ENCODE measurements at places on chromosomes 7 and 10.

GRCh38 chr10:80015911-80016830 lies 62.3 kb upstream of the TMEM254 start:
- no peak for DNase-seq

DNA sequence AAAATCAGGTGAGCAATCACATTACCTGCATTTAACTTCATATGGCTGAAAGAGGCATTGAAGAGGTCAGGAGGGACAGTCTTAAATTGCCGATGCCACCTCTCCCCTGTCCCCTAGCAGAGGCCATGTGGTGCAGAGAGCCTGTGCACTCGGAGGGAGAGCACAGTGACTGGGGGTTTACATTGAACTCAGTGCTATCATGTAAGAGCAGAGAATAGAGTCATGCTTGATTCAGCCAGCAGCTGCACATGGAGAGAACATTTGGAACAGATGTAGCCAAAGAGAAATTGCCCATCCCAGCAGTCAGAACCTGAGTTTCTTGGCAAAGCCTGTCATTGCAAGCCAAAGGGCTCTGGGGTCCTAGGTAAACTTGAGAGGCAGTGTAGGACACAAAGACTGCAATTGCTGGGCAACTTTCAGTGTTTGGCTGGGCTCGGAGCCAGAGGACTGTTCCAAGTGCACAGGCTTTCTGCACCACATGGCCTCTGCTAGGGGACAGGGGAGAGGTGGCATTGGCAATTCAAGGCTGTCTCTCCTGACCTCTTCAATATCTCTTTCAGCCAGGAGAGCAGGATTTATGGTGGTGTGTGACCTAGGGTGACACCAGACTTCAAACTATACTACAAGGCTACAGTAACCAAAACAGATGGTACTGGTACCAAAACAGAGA lies 267.1 kb downstream of the REEP3 start:
- no peak for DNase-seq

GRCh38 chr7:120550494-120551048 lies 277.6 kb downstream of the KCND2 start:
- no peak for DNase-seq

DNA sequence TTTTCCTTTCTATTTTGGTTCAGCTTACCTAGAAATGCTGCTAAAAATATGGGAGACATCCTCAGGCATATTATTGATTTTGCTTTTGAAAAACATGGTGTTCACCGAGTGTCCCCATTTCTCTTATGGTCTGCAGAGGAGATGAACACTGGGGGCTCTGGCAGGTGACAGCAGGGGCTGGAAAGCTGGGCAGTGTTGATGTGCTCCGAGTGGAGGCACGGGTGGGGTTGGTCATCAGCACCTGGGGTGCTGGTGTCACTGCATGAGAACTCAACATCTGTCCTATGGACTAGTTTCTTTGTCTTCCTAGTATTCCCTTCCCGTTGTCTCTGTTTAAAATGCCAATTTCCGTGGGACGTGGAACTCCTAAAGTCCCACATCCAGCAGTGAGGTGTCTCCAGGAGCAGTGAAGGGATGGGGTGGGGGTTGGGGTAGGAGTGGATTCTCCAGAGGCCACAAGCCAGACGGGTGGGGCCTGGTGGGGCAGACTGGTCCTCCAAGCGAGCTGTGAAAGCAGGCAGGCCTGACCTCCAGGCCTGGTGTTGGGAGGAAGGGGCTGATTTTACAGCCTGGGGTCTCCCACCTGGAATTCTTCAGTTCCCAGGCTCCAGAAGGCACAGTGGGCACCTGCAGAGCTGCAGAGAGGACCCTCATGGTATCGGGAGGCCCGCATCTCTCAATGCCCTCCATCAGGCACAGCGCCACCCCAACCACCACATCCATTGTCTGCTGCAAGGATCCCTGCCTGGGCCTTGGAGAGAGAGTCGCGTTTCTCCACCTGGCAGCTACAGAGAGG lies 24.4 kb downstream of the ZNF775 start:
- DNase-seq = no peak

GRCh38 chr10:132614431-132615340 lies 77.1 kb downstream of the INPP5A start:
- DNase-seq = no peak

DNA sequence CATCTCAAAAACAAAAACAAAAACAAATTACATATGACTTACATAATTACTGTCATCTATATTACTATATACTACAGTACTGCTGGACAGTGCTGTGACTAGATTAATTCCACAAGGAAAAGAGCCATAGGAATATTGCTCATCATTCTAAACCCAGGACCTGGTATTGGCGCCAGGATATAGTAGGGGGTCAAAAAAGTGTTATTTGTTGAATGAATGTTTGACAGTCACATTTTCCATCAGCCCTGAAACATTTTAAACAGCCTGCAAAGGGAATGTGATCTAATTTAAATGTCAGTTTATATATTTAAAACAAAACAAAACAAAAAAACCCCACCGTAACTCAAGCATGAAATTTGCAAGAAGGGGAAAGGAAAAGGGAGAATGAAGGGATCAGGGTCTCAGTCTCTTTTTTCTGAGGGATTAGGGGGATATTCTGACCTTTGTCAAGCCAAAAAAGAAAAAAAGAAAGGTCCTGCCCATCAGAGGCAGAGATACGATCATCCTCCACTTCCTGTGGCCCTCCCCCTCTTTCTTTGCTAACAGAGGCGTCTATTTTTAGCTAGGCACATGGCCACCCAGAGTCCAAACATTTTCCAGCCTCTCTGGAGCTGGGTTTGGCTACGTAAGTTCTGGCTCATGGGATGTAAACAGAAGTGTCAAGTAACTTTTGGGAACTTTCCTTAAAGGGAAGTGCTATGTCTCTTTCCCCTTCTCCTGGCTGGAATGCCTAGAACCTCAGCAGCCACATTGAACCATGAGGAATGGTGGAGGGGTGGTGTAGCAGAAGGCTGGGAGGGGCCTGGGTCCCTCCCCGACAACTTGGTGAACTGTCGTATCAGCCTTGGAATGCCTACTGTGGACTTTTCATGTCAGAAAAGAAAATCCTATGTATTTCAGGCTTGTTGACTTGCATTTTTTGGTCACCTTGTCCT lies 44.6 kb upstream of the DLG5 start:
- no peak for DNase-seq

DNA sequence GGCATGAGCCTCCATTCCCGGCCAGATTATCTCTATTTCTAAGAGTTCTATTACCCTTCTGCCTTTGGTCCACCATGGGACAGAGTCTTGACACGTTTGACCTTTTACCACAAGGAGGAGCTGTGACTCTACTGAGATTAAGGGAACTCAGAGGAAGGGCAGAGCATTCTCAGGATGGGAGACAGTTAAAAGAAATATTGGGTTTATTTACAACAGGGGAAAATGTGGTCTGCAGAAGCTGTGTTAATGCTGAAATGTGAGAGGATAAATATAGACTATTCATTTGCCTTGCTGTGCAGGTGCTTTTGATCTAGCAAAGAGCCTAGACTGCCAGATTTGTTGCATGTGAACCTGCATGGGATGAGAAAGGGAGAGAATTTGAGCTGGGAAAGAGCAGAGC lies 45.8 kb upstream of the PRSS58 start:
- DNase-seq = no peak

DNA sequence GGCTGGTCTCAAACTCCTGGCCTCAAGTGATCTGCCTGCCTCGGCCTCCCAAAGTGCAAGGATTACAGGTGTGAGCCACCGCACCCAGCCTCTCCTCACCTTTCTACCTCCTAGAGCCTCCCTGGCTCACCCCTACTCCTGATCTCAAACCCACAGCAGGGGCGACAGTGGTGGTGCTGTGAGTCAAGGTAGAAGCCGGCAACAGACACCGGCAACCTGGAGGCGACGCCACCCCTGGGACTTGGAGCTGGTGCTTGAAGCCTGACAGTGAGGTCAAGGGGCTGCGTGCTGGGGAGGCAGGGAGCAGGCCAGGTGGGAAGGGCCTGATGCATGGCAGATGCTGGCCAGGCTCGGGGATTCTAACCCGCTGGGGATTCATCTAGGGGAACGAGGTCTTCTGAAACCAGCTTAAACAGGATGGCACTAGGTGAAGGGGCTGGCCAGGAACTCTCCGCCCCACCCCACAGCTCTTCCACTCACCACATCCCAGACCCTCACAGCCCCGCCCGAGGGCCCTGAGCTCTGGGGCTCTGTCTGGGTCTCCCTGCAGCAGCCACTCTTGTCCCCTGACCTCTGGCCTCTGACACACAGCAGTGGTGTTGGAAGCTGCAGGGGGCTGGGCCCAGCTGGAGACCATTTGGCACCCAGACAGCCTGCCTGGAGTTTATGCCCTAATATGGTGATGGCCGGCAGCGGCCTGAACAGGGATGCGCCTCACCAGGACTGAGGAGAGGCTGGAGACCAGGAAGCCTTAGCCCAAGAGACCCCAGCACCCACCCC lies 16.4 kb downstream of the KCNH2 start:
- DNase-seq = no peak

DNA sequence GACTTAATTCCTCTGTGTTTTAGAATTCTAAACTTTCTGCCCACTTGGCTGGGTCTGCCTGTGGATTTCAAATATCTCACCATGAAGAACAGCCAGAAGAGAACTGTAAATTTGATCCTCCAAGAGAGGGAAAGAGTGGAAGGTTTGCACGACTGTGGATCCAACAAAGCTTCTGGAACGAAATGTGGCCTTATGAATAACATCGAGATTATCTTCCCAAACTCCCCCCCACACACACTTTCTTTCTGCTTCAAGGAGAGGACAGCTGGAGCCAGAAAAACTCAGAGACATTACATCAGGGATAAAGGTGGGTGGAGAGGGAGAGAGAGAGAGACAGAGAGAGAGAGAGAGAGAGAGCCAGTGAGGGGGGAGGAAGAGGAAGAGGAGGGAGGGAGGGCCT lies 570.1 kb upstream of the MGMT start:
- no peak for DNase-seq

DNA sequence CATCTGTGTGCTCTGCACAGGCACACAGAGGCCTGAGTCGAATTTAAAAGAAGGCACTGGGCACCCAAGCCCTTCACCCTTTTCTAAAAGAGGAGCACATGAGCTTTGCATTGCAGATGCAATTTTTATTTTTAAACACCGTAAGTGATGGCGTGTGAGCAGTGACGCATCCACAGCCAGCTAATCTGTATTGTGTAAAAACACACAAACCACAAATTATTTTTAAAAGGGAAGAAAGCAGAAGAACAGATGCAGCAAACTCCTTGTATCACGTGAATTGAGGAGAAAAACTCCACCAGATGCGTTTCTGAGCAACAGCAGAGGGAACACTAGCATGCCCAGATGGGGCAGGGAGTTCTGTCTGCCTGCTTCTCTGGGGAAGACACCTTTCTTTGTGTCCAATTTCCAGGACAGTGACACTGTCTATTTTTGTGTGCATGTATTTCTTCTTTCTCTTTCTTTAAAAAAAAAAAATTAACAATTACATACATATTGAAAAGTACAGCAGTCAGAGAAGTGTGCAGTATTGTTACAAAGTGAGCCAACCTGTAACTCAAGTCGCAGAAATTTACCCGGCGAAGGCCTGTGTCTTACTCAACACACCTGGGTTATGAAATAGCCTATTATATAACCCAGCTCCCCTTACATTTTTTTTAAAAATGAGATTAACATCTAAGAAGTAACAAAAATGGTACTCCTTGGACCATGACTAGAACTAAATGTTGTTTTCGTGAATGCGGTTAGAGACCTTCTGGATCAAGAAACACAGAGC lies 39.2 kb downstream of the EEPD1 start:
- no peak for DNase-seq

- DNase-seq = no peak
Observed at GRCh38 chr7:111083413-111083812, 7.5 kb upstream of the LRRN3 start.

GRCh38 chr7:151626422-151627115 lies 106.9 kb upstream of the RHEB start:
- DNase-seq = no peak

DNA sequence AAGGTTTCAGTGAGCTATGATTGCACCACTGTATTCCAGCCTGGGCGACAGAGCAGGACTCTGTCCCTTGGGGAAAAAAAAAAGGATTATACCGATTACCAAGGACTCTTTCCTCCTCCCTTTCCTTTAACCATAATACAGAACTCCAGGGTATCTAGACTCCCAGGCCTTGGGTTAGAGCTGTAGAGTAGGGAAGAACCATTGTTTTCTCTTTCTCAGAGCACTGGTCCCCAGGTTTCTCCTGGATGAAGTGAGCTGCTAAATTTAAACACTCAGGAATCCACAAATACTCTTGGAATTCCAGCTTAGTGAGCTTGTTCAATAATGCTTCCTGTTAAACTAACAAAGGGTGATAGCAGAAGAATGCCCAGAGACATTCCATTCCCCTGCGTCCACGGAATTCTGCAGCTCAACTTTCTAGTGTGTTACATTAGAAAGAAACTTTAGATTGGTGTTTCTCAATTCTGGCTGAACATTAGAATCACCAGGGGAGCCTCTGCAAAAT lies 14.6 kb upstream of the RPEL1 start:
- DNase-seq = no peak

DNA sequence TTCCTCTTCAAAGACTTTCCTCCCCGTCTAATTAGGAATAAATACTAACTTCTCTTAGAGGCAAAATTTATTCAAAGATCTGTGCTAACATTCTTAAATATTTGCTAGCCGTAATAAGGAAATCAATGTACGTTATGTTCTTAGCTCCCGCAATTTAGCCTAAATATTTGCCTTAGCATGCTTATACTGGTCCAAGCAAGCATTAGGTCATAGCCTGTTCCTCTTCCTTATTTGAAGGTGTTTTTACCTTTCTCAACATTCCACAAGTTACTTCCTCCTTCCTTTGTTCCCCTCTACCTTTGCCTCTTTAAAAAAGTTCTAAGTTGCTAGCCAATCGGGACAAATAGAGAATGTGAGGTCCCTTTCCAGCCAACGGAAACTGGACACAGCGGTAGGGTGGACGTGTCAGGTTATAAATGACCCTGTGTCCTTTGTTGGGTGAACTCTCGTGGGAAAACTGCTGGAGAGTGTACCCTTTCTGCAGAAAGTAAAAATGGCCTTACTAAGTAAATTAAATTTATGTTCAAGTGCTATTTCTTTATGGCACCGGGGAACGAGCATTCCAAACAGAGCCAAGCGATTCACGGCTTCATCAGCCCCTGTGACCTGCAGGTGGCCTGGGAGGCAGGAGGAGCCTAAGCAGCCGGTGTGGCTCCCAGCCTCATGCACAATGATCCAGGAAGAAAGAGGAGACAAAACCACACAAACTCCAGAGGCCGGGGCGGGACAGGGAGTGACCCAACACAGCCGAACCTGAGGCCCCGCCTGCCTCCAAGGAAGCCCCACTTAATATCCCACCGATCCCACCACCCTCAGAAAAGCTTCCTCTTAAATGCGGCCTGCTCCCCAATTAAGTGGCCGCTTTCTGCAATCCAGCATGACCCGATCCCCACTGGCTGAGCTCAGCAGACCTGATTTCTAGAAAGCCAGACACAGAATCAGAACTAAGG lies 67.0 kb downstream of the ZRANB1 start:
- no peak for DNase-seq

DNA sequence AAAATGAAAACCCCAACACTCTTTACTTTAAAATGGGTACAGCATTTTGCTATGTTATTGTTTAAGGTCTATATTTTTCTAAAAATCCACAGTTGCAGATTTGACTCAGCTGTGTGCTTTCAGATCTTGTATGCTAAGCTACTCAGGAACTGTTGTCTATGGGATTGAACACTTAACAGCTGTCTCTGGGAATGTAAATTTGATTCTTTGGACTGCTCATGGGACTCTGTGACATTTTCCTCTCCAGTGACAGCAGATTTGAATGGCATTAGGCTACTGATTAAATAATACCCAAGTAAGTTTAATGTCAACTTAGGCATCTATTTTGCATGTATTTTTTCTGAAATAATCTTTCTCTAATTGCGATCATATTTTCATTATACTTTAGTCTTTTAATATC lies 1.7 kb upstream of the CD36 start:
- DNase-seq = no peak

GRCh38 chr10:8919280-8919679 lies 864.8 kb downstream of the GATA3 start:
- DNase-seq = no peak

Data from DMS79 (cell line).